ENCODE measurements at places on chromosomes 1 and 21.
A peak's percentile ranks its signal among the peaks of the same experiment; 100 is the strongest.

- DNase-seq: no peak
These were observed 45.9 kb downstream of the WDR4 start for GRCh38 chr21:42833439-42833815.

- peak; percentile 17 for DNase-seq
These were observed 69.6 kb downstream of the SDCCAG8 start for GRCh38 chr1:243325305-243325890.

GRCh38 chr1:72281637-72282270, 585 bp downstream of the NEGR1 start:
- peak; percentile 48 for DNase-seq

- DNase-seq: no peak
These were observed 14.6 kb upstream of the PLA2G2C start for GRCh38 chr1:20200966-20201365.

DNA sequence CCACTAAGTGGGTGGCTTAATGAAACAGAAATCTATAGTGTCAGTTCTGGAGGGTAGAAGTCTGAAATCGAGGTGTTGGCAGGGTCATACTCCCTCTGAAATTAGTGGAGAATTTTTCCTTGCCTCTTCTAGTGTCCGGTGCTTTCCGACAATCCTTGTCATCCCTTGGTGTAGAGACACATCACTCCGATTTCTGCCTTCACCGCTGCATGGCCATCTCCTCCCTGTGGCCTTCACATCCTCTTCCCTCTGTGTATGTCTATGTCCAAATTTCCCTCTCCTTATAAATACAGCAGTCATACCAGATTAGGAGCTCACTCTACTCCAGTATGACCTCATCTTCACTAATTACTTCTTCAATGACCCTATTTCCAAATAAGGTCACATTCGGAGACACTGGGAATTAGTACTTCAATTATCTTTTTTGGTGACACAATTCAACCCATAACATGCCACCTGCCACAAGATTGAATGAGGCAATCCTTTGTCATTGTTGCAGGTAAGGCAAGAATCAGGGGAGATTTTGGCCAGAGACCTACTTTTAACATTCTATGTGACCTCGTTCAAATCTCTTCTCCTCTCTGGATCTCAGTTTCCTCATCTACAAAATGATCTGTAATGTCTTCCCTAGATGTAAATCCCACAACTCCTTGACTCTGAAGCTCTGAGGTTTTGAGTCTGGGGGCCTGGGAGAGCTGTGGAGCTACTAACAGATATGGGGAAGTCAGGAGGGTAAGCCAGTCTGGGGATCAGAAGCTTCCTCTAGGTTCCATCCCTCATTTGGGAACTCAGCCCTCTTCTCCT, 16.1 kb downstream of the NAV1 start:
- peak; percentile 17 for DNase-seq
